Activated naive CD4-positive, alpha-beta T cell treated with anti-CD3 and anti-CD28 coated beads, Interleukin-2, amount 50 U/mL, for 72 hours (primary cell): ENCODE measurements at places on chromosomes 2 and 18. TPM values are rescaled to one million over a fixed set of nuclear protein-coding genes. Genes with fewer than 3 reads are reported as not detected.

- DNase-seq: no peak
Measured at GRCh38 chr18:55306359-55307024, 281.5 kb downstream of the TCF4 start.

- DNase-seq: no peak
Measured at GRCh38 chr2:156505696-156506095, 69.5 kb downstream of the GPD2 start.

GRCh38 chr18:34760444-34760843 is 50.3 kb downstream of the DTNA start:
- DNase-seq: no peak

DNA sequence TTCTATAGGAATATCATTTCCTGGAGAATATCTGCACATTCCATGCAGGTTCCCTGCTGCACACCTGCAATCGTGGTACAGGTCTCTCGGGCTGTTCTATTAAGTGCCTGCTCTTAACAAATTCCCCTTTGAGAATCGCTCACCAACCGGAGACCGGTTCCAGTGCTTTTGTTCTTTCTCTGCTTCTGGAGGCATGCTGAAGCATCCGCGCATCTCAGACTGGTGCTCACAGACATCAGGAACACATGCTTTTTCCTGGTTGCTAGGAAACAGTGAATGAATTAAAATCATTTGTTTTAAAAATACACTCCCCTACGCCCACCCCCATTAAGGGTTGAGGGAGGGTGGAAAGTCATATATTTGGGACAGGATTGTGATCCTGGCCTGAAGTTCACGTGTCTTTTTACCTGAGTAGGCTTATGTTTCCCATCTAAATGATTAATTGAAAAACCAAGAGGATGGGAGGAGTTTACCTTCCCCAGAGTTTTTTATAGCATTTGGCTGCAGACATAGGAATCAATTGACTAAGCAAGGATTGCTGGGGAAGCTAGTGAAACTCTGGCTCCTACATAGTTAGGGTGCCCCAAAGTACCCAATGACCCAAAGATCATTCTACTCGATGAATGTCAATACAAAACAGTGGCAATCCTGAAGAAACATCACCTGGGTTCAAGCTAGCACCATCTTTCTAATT is at the start of gene C2orf80:
Gene C2orf80, minus strand, starts transcription at position 221 of the 694 bp plus-strand sequence. CDS start 3,044 bp downstream, outside the sequence.
- no peak for DNase-seq

- no peak for DNase-seq
Measured at GRCh38 chr2:101076581-101076980, 74.5 kb downstream of the RPL31 start.

Gene RAB17
- total RNA-seq: 0.88 TPM
